ENCODE measurements at places on chromosomes 6 and 20.

GRCh38 chr6:111864138-111865048 lies 8.9 kb downstream of the FYN start:
- no peak for DNase-seq

GRCh38 chr20:13718171-13718570 lies 66.5 kb downstream of the ESF1 start:
- DNase-seq: no peak

GRCh38 chr20:24969186-24970029 lies 20.3 kb downstream of the CST7 start:
- no peak for DNase-seq

GRCh38 chr20:44489931-44490330 lies 14.3 kb downstream of the TTPAL start:
- no peak for DNase-seq

GRCh38 chr6:28673787-28674671 lies 148.3 kb downstream of the GPX5 start:
- peak; percentile 76 for DNase-seq

- no peak for DNase-seq
Measured at GRCh38 chr6:19603721-19604120, 233.4 kb upstream of the ID4 start.

Data from fibroblast of skin of right biceps (primary cell).